B cell (primary cell): ENCODE measurements at places on chromosomes 7 and 10. TPM values are rescaled to one million over a fixed set of nuclear protein-coding genes. Genes with fewer than 3 reads are reported as not detected.

DNA sequence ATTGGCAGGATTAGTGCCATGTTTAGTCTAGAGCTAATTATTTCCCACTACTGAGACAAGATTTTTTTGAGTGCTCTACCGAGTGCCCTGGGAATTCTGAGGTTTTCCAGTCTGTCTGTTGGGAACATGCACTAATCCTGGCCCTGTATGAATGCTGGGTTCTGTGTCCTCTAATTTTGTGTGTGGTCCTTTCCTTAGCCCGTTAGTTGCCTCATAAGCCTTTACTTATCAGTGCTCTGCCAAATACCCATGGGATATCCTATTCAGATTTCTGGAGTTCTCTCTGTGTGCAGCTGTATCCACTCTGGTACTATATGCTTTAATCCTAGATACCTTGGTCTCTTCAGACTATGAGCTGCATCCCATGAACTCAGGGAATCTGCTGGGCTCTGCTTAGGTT is 13.1 kb downstream of the CSGALNACT2 start:
- H3K36me3 ChIP-seq, result no peaks in the 10 kb centered on the region
- peaks cover 4% of the 10 kb centered on the region for H3K4me1 ChIP-seq
- H3K27me3 ChIP-seq, result no peaks in the 10 kb centered on the region
- no peak for DNase-seq

GRCh38 chr10:113735913-113736312 is 15.6 kb upstream of the PLEKHS1 start:
- no peaks in the 10 kb centered on the region for H3K4me1 ChIP-seq
- H3K27ac ChIP-seq, result no peak overlapping the region
- no peak overlapping the region for H3K4me3 ChIP-seq
- no peaks in the 10 kb centered on the region for H3K36me3 ChIP-seq

GRCh38 chr7:32316839-32317238 is 173.3 kb downstream of the LSM5 start:
- H3K27me3 ChIP-seq, result no peaks in the 10 kb centered on the region
- no peaks in the 10 kb centered on the region for H3K36me3 ChIP-seq
- H3K27ac ChIP-seq, result no peak overlapping the region

DNA sequence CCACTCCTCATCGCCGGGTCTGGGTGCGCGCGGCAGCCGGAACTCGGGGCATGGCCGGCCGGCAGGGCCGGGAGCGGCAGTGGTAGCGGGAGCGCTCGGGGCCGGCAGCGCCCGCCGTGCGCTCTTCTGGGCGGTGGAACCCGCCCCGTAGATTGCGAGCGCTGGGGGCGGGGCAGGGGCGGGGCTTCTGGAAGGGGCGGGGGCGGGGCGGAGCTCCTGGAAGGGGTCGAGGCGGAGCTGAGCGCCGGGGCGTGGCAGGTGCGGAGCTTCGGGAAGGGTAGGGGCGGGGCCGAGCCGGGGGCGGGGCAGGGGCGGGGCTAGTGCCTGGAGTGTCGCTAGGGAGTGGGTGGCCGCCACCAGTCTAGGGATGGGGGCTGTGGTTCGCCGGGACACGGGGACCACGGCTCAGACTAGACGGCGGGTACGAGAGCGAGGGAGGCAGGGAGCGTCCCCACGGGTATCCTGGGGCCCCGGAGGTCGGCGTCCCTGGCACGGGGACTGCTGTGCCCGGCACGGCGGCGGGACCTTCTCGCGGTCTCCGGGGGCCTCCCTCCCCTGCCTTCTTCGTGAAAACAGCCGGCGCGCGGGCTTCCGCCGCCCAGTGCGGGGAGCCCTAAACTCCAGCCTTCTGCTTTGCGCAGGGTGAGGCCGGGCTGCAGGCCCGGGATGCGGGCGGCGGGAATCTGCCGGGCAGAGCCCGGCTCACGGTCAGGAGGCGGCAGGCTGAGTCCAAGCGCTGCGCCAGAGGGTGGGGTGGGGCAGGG is at the start of gene STK32C:
Gene STK32C, minus strand, starts transcription at position 128 of the 764 bp plus-strand sequence. Its CDS starts 117 bp downstream, at position 11.
- H3K27ac ChIP-seq, result no peak within 1 kb of the TSS
- no peaks in the 10 kb centered on the region for H3K27me3 ChIP-seq
- peaks cover 11% of the 10 kb centered on the region for H3K4me1 ChIP-seq
- peak within 1 kb of the TSS; percentile 51 for H3K4me3 ChIP-seq

DNA sequence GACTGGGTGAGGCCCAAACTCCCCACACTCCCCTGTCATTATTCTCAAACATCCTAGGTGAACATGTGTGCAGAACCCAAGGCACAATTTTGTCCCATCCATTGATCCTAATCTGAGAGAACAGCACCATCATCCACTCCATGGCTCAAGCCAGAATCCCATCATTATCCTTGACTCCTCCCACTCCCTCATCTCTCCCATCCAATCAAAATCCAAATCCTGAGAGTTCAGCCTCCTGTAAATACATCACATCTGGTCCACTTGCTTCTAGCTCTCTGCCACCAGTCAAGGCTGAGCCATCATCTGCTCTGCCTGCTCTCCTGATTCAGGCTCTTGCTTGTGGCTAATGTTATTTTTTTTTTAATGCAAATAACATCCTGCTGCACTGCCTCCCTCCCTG is 75.9 kb upstream of the SLF2 start:
- H3K4me1 ChIP-seq, result no peaks in the 10 kb centered on the region
- no peak overlapping the region for H3K4me3 ChIP-seq
- H3K27me3 ChIP-seq, result peaks cover 55% of the 10 kb centered on the region
- H3K36me3 ChIP-seq, result no peaks in the 10 kb centered on the region
- no peak overlapping the region for H3K27ac ChIP-seq
- DNase-seq, result no peak

DNA sequence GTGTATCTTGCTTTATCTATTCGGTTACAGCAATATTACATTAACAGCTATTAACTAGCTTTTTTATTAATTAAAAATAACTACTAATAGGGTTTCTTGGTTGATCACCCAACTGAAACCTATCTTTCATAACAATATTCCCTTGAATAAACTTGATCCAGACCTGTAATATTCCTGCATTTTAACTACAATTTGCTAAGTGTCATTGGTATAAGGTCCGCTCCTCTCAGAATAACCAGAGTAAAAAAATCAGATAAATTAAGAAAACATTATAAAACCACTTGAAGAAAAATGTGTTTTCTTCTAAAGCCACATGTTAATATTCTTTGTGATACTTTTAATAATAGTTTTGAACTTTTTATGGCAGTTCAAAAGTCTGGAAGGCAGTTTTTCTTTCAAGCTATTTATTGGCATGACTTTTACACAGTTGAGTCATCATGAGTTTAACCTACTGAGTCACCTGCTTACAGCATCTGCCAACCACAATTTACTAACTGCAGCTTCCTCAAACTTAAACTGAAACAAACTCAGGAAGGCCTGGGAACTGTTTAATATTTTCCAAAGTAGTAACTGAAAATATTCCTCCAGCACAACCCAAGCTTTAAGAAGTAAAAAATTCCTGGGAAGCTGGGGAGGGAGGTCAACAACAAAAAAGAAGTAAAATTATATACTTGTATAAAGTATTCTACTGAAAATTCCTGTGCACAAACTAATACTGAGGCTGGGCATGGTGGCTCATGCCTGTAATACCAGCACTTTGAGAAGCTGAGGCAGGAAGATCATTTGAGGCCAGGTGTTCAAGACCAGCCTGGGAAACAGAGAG is 103.2 kb downstream of the NRBF2 start:
- H3K4me3 ChIP-seq, result no peak overlapping the region
- DNase-seq, result peak; percentile 59

DNA sequence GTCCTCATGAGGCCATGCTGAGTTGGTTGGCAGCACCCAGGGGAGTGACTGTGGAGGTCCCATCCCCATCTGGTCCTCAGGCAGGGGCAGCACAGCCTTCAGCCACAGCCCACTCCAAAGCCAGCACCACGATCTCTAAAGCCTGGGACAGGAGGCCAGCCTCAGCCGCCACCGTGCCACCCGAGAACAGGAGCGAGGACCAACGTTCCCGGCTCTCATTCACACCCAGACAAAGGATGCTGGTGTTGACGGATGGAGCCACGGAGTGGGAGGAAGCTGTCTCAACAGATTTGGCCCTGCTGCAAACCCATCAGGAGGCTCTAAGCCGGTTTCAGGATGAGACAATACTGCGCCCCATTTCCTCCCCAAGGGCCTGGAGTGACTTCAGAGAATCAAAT is 42.7 kb upstream of the PPP2R2D start:
- no peaks in the 10 kb centered on the region for H3K27me3 ChIP-seq
- no peaks in the 10 kb centered on the region for H3K4me1 ChIP-seq
- no peak for DNase-seq
- no peak overlapping the region for H3K27ac ChIP-seq
- H3K36me3 ChIP-seq, result no peaks in the 10 kb centered on the region

Gene RET
- 0.16 and 0.26 TPM in 2 replicates for polyA plus RNA-seq

Gene HYAL4
- 0.42 TPM in 1 of 2 replicates, not detected in the other for polyA plus RNA-seq

Gene CASTOR2
- polyA plus RNA-seq, result 0.81 and 1.8 TPM in 2 replicates

Gene FUOM
- 23.7 and 30.7 TPM in 2 replicates for polyA plus RNA-seq

Gene NME8
- polyA plus RNA-seq, result not detected in 2 replicates
